Mesangial cell (primary cell): ENCODE measurements at places on chromosomes 4 and X. TPM values are rescaled to one million over a fixed set of nuclear protein-coding genes. Genes with fewer than 3 reads are reported as not detected.

TASL gene
- not detected in 2 replicates for total RNA-seq

ERCC6L gene
- 0.25 and 7.2 TPM in 2 replicates for total RNA-seq

CENPVL2 gene
- not detected in 2 replicates for total RNA-seq

RHOXF1 gene
- not detected in 2 replicates for total RNA-seq

ARHGEF38 gene
- total RNA-seq, result 0.13 TPM in 1 of 2 replicates, not detected in the other

CXCL3 gene
- total RNA-seq, result 1.6 and 4.1 TPM in 2 replicates

DUSP9 gene
- total RNA-seq, result 0.13 and 1.3 TPM in 2 replicates
